ENCODE measurements at places on chromosomes 1 and 21.

GRCh38 chr1:233211106-233211505 lies 84.4 kb downstream of the PCNX2 start:
- DNase-seq = no peak

DNA sequence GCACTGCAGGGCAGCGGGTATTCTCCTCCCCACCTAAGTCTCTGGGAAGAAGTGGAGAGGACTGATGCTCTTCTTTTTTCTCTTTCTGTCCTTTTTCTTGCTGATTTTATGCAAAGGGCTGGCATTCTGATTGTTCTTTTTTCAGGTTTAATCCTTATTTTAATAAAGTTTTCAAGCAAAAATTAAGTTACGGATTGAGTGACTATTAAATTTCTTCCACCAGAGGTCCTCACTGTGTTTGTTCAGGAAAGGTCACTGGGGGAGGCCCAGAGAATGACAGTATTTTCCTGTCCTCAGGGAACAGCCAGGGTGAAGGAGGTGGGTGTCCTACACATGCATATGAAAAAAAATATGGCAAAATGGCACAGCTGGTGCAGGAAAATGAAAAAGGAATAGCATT lies 4.4 kb upstream of the ELF3 start:
- DNase-seq = no peak

DNA sequence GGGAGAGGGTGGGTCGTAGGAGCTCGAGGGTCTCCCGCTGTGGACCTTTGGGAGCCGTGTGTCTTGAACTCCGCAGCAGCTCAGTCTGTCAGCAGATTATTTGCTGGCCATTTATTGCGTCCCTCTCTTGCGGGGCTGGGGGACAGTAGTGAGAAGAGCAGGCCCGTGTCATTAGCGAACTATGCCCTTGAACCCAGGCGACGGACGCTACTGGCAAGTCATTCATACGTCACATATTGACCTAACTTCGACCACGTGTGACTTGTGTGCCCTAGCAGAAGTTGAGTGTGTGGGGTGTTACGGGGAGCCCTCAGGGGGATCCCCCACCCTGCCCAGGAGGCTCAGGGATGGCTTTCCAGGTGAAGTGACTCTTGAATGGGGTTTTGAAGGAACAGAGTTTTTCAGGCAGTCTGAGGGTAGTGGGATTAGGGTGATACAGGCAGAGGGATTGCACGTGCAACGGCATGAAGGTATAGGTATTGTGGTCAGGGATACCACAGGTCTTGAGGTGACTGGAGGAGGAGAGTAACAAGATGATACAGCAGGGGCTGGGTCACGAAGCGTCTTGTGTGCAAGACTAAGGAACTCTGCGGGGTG lies 13.0 kb downstream of the RCC1 start:
- DNase-seq = no peak

DNA sequence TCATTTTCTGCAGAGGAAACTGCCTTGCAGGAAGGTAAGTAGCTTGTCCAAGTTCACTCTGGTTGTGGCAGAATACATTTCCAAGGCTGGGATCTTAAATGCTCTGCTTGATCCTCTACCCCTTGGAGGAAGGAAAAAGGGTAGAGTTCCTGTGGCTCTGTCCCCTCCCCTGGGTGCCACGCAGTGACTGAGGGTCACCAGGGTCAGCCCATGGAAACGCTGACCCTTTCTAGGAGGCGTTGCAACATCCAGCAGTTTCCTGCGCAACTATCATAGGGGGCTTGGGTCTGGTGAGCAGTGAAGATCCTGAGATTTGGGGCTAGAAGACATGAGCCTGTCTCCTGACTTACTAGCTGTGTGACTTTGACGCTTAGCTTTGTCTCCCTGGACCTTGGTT lies 29.4 kb upstream of the EPS8L3 start:
- DNase-seq = no peak

DNA sequence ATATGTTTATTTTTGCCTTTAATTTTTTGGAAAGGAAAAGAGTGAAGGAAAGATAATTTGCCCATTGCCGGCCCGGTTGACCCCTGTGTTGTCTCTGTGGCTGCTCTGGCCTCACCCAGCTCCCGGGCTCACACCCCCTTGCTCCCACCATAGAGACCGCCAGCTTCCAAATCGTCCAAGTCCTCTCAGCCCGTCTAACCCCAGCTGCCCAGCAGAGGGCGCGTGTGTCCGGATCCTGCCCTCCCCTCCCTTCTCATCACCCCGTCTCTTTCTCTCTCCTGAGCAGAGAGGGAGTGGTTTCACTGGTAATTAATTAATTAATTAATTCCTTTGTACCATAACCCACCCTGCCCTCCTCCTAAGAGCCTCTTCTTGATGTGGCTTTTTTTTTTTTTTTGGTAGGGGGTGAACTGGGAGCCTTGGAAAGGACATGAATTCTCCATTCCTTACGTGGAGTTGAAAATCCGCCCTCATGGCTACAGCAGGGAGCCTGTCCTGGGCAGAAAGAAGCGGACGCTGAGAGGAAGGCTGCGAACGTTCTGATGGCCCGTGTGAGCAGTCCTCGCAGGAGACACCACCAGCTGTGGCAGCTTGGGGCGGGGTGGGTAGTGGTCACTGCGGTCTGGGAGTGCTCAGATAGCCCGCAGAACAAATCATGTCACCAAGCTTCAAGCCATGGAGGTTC lies 45.9 kb downstream of the KIAA0040 start:
- DNase-seq = no peak

DNA sequence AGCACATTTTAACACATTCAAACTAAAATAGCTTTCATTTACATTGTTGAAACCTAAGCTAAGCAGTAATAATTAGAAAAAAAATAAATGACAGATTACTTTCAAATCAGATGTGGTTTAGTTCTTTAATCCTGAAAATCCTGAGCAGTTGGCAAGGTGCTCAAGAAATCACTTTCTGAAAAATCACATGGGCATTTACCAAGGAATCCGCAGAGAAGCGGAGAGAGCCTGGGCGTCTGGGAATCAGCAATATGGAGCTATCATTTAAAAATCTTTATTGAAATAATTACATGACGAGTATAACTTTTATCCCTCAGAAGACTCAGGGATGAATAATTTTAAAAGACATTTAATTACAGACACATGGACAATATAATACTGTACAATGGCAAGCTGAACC lies 30.2 kb downstream of the GRIK1 start:
- DNase-seq = no peak

GRCh38 chr1:80211691-80212380 lies 1205.3 kb upstream of the ADGRL4 start:
- no peak for DNase-seq

DNA sequence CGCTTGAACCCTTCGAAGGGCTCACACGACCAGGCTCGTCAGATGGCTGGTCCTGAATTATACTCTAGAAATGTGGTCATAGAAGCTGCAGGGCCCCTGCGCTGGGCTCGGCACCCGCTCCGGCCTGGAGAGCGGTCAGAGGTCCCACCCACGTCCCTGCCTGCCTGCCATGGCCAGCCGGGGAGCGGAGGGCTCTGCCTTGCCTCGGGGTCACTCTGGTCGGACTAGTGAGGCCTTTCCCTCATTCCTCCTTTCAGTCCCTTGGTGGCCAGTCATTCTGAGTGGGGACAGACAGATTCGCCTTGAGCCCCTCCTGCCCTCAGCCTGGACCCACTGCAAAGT lies 529 bp upstream of the MARCKSL1 start:
- no peak for DNase-seq

DNA sequence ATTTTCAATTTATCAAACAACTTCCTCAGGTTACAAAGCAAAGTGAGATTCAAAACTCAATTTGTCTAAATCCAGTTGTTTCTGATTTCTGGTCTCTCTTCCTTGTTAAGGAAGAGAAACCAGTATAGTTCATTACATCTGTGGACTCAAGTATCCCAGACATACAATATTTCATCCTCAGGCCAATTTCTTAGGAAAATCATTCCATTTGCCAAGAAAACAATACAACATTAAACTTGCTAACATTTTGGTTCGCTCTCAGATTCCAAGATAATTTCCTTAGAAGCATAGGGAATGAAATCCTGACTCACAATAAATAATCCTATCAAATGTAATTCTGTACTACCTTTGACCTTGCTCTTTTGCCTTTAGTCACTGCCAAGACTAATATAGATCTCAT lies 11.2 kb upstream of the TTLL7 start:
- no peak for DNase-seq

DNA sequence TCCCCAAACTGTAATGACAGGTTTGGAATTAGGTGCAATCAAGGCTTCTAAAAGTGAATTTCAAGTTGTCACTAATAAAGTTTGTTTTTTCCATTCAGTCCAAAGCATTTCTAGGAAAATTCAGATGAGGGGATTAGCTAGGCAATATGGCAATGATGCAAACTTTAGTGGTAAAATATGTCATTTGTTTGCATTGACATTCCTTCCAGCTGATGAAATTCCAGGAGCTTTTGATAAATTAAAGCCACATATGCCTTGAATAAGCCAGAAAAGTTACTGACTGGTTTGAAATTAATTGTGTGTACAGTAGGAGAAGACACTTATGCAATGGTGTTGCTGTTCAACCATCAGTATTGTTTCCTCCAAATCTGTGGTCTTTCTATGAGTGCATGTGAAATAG lies 57.8 kb downstream of the MROH9 start:
- no peak for DNase-seq

Data from AG04449 (cell line).